Renal cortex interstitium (tissue), 15 donors: ENCODE measurements at places on chromosomes 2 and 18. TPM values are rescaled to one million over a fixed set of nuclear protein-coding genes. Genes with fewer than 3 reads are reported as not detected.

The GATA6 gene
- polyA plus RNA-seq = 9.9 TPM

The MYOM1 gene
- polyA plus RNA-seq = 8.6 TPM

The SPIRE1 gene
- polyA plus RNA-seq = 35.8 TPM

The RESP18 gene
- polyA plus RNA-seq = not detected

The LINC00305 gene
- polyA plus RNA-seq = 4.3 TPM

The OR6B2 gene
- not detected for polyA plus RNA-seq

The NTSR2 gene
- not detected for polyA plus RNA-seq

The SPHKAP gene
- 3.8 TPM for polyA plus RNA-seq

The SLC5A7 gene
- 0.80 TPM for polyA plus RNA-seq

The GALNT5 gene
- polyA plus RNA-seq = 0.45 TPM

The TEX261 gene
- 49.8 TPM for polyA plus RNA-seq
